ENCODE measurements at places on chromosomes 5 and 9. TPM values are rescaled to one million over a fixed set of nuclear protein-coding genes. Genes with fewer than 3 reads are reported as not detected.

DNA sequence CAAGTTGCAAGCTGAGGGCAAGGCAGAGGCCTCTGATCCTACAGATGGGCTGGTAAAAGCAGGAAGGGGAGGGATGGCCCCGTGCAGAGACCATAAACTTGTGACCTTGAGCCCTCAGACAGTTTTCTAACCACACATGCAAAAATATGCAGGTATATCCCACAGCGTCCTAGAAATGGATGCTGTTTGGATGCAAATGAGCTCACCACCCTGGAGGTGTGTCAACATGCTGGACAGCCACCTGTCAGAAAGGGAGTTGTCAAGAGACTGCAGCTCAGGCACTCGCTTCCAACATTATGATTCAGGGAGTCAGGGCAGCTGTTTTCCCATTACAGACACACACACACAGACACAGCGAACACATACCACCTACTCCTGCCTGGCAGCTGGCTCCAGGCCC, 97.3 kb upstream of the PANK3 start:
- no peak for DNase-seq
- no peak overlapping the region for H3K27ac ChIP-seq
- peaks cover 7% of the 10 kb centered on the region for H3K4me1 ChIP-seq
- H3K4me3 ChIP-seq = no peak overlapping the region

DNA sequence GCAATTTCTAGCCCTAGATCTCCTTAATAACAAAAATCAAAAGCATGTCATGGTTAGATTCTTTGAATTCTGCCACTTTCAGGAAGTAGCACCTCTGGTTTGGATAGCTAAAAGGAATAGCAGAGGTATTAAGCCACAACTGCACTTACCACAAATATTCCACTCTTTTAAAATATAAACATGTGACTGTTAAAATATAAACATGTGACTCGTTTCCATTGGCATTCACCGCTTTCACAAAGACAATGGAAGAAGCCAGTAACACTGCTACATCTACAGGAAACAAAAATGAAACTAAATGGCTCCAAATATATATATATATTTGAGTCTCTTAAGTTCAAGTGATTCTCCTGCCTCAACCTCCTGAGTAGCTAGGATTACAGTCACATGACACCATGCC, 222.9 kb downstream of the ARL15 start:
- H3K27me3 ChIP-seq = no peaks in the 10 kb centered on the region
- no peaks in the 10 kb centered on the region for H3K36me3 ChIP-seq
- no peak overlapping the region for H3K4me3 ChIP-seq
- H3K27ac ChIP-seq = no peak overlapping the region
- peaks cover 3% of the 10 kb centered on the region for H3K4me1 ChIP-seq

Gene GNA14
- 6.6 TPM for total RNA-seq

Gene SPINK13
- not detected for total RNA-seq
